Activated CD4-positive, CD25-positive, alpha-beta regulatory T cell (primary cell): ENCODE measurements at places on chromosomes 13 and 19.

DNA sequence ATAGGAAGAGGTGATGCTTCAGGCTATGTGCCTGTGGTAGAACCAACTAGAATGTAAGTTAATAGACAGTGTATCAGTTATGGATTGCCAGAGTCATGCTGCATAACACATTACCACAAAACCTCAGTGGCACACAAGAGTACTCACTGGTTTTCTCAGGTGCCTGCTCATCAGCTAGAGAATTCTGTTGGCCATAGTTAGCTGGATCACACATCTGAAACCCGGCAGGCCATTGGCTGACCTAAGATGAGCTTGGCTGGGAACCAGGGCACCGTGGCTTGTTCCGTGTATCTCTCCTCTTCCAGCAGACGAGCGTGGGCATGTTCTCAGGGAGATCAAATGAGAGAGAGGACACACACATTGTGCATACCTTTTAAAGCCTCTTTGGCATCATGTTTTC lies 76.7 kb downstream of the TEX26 start:
- no peak for DNase-seq

GRCh38 chr13:30257468-30258099 lies 49.8 kb downstream of the KATNAL1 start:
- no peak for DNase-seq

GRCh38 chr19:48069435-48069834 lies 25.6 kb upstream of the CABP5 start:
- no peak for DNase-seq

DNA sequence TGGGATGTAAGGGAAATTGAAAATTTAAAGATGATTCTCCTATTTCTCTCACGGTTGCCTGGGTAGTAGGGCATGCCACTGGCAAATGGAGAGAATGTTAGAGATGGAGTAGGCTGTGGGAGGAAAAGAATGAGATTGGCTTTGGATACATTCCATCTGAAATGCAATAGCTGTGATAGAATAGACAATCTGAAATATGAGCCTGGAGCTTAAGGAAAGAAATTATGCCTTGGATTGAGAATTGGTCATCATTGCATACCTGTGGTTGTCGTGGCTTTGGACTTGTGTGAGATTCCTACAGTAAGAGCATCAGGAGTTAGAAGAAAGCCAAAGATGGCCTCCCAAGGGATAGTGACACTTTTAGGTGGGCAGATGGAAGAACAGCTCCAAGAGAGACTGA lies 305.1 kb upstream of the SLC10A2 start:
- no peak for DNase-seq

- no peak for DNase-seq
Measured at GRCh38 chr19:9166846-9167245, 11.9 kb upstream of the OR7D2 start.

GRCh38 chr19:34228347-34228746 lies 26.0 kb upstream of the GARRE1 start:
- DNase-seq = no peak

DNA sequence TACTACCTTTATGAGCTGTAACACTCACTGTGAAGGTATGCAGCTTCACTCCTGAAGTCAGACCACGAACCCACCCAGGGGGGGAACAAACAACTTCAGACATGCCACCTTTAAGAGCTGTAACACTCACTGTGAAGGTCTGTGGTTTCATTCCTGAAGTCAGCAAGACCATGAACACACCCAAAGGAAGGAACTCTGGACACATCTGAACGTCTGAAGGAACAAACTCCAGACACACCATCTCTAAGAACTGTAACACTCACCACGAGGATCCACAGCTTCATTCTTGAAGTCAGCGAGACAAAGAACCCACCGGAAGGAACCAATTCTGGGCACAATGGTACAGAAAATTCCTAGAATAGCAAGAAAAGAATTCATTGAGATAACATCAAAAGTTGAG lies 1796.5 kb upstream of the MIR17HG start:
- no peak for DNase-seq

DNA sequence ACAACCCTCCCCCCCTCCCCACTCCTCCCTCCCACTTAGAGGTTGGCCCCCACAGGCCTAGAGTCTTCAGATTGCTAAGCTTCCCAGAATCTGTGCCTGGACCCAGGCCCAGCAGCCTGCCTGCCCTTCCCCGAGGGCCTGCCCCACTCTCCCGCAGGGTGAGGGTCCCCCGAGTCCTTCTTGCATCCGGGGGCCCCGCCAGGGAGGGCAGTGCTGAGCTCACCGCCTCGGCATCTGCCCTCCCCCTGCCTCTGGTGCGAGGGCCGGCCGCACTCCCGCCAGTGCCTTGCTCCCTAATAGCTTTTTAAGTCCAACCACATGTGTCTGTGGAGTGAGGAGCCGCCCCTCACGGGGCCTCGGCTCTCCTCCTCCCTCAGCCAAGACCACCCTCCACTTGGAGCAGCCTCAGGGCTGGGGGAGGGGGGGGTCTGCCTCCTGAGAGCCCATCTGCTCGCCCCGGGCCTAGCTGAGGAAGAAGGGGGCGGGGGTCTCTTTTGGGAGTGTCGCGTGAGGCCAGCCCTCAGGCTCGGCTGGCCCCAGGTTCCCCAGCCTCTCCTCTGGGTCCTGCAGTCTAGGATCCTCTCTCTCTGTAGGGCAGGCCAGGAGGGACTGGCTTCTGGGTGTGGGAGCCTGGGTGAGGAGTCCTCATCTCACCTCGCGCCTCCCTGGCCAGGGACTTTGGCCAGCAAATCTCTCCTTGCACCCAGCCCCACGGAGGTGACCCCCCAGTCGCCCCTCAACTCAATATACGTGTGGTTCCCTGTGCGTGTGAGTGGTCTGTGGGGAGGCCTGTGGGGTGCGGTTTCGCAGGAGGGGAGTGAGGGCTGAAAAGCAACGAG lies 47.2 kb downstream of the LYL1 start:
- DNase-seq = no peak

DNA sequence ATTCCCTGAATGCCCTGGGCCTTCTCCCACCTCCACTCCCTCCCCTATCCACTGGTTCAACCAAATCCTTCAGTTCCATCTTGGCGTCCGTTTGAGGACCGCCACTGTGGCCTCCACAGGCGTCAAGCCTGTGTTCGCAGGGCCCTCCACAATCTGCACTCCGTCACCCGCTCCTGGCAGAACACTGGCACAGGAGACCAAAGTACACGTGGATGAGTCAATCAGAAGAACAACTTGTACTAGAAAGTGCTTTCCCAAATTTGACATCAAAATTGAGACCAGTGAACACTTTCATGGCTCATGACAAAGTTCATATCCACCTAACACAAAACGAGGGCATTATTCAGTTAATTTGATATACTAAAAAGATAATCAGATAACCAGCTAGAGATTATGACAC lies 6.5 kb upstream of the CDC16 start:
- DNase-seq = no peak

DNA sequence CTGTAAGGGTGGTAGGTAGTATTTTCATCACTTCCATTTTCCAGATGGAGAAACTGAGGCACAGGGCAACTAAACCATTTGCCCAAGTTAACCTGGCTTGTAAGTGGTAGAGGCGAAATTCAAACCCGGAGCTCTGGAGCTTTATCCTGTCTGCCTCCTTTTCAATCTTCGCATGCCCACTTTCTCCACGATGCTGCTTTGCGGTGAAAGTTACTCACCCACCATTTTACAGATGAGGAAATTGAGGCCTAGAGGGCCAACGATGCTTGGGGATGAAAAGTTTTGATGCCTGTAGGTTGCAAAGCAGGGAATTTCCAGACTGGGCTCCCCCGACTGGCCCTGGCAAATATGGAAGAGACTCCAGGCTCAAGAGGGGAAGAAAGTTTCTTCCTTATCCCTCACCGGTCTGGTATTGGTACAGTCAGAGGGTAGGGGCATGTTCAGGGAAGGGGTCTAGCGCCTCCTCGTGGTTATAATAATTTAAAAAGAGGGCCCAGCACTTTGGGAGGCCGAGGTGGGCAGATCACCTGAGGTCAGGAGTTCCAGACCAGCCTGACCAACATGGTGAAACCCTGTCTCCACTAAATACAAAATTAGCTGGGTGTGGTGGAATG lies 1.9 kb upstream of the SH2D3A start:
- DNase-seq = no peak

GRCh38 chr19:39074205-39074692 lies 9.9 kb upstream of the ACP7 start:
- DNase-seq = no peak

DNA sequence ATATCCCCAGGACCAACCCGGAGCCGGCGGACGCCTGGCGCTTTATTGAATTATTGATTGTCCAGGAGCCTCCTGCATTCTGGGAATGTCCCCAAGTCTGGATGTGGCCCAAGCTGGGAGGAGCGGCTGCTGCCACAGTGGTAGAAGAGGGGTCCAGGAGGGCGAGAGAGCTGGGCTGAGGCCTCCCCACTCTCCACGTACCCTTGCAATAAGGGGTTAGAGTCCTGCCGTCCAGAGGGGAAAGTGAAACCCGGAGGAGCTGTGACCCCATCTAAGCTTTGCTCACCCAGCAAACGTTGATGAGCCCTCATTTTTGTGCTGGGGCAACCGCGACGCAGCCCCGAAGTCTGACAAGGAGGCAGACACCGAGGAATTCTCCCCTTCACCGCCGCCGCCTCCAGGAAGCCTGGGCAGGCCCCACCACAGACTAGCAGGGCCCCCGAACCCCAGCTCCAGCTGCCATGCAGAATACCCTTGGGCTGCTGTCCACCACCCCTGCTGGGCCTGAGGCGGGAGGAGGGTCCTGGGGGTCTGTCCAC lies 1.4 kb upstream of the C2CD4C start:
- DNase-seq = no peak

DNA sequence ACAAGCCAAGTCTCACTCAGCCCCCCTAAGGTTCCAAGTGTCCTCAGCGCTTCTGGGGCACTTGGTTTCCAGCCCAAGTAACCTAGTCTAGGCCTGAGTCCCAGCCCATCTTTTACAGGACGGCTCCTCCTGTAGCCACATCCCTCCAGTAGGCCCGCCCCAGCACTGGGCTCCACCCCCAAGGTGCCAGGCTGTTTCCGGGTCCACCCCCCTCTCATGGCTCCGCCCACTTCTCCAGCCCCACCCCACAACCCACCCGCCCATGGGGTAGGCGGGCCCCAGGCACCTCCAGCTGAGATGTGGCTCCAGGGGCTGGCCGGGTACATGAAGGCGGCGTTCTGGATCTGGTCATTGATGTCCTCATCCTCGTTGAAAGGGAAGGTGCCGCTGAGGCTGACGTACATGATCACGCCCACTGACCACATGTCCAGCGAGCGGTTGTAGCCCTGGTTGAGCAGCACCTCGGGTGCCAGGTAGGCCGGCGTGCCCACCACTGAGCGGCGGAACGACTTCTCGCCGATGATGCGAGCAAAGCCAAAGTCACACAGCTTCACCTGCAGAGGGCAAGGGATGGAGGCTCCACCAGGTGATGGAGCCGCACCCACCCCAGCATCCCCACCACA lies 17.2 kb upstream of the DACT3 start:
- no peak for DNase-seq

- no peak for DNase-seq
Measured at GRCh38 chr13:74040200-74040599, 94.0 kb downstream of the KLF12 start.

DNA sequence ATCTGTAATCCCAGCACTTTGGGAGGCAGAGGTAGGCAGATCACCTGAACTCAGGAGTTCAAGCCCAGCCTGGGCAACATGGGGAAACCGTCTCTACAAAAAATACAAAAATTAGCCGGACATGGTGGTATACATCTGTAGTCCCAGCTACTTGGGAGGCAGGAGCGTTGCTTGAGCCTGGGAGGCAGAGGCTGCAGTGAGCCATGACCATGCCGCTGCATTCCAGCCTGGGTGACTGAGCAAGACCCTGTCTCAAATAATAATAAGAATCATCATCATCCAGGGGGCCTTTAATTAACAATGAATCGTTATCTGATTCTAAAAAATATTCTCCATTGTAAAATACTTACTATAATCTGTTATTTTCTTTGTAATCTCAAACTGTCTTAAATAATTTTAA lies 283.4 kb downstream of the DACH1 start:
- DNase-seq = no peak

DNA sequence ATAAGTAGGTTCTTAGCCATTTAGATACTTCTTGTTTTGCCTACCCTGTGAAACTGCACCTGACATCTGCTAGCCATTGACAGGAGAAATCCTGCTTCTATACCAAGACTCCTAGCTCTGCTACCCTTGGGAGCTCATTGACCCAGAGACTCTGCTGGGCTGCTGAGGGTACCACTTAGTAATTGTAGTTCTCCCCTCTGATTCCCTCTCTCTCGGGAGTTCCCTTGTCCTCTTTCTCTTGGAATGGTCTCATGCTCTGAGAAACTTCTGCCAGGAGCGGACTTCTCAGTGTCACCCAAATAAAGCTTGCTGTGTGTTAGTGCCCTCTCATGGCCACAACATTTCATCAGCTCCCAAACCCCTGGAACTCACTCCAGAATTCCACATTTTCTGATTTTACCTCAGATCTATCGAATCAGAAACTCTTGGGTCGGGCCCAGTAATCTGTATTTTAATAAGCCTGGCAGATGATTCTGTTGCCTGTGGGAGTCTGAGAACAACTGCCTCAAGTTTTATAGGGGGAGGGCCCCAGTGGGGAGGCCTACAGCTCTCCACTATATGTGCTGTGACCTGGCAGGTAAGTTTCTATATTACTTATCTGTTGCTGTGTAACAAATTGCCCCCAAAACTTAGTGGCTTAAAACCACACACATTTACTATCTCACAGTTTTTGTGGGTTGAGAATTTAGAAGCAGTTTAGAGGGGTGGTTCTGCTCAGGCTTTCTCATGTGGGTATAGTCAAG lies 221.1 kb downstream of the TDRD3 start:
- no peak for DNase-seq

GRCh38 chr13:73842626-73843025 lies 291.6 kb downstream of the KLF12 start:
- DNase-seq = no peak

- DNase-seq = no peak
Measured at GRCh38 chr13:106528718-106529414, 6.6 kb downstream of the EFNB2 start.

- no peak for DNase-seq
Measured at GRCh38 chr13:31418186-31418585, 218.4 kb downstream of the B3GLCT start.

- DNase-seq = no peak
Measured at GRCh38 chr13:65470781-65471180, 1759.4 kb downstream of the PCDH9 start.

DNA sequence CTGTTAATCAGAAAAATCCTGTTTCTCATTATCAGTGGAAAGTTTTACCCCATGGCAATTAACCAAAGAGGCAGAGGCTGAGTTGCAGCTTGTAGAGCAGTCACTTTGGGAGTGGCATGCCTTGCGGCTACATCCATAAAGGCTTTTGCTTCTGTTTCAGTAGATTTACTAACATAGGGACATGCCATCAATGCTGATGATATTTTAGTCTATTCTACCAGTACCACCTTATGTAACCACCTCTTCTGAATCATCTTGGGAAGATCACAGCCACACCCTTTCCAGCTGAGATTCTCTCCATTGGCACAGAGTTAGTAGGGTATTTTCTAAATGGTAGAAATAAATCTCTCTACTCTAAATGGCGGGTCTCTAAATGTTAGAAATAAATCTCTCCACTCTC lies 37.5 kb downstream of the POSTN start:
- no peak for DNase-seq

DNA sequence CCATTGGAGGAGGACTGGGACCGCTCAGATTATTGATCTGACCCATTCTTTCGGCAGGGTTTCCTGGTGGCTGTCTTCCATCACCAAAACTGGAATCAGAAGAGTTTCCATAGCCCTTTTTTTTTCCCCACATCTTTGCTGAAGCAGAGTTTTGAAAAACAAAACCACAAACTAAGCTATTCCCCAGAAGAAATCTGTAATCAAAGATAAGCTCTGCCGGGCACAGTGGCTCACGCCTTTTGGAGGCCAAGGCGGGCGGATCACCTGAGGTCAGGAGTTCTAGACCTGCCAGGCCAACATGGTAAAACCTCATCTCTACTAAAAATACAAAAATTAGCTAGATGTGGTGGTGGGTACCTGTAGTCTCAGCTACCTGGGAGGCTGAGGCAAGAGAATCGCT lies 4.2 kb upstream of the ICAM1 start:
- no peak for DNase-seq
